Stimulated activated CD8-positive, alpha-beta memory T cell treated with anti-CD3 and anti-CD28 coated beads, Interleukin-15, amount 100 ng/mL, for 1 hour (primary cell): ENCODE measurements at places on chromosomes 4 and X.

GRCh38 chrX:586351-586750 is 44.2 kb upstream of the SHOX start:
- no peak for DNase-seq

GRCh38 chr4:16659079-16659478 is 239.4 kb downstream of the LDB2 start:
- no peak for DNase-seq

DNA sequence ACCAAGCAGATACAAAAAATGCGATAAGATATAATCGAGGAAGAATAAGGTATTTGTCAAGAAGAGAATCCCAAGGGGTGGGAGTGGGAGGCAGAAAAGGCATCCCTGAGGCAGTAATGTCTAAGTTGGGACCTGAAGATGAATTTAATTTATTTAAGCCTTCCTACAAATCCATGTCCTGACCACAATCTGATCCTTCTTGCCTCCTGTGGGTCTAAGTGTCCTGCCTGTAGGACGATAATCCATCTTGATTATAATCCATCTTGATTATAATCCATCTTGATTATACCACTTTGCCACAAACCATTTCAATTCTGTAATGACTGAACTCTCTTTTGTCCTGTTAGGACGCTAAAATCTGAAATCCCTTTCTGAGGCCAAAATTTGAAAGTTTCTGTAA is 130.2 kb downstream of the COL25A1 start:
- no peak for DNase-seq

DNA sequence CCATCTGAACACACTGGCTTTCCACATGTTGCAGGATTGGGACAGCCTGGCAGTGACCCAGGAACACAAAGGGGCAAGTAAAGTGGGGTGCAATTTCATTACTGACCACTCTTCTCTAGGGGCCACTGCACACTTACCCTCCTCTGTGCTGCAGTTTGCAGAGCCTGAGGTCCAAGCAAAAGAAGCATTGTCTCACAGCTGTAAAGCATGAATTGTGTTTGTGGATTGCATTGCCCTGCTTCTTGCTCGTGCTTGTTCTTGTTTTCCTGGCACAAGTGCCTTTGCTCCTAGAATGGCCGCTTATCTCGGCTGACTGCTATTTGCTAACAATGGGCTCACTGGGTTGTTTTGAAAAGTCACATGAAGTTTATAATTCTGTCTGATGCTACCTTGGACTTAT is 209.1 kb upstream of the JADE1 start:
- DNase-seq = no peak

- DNase-seq = no peak
These were observed 34.3 kb downstream of the NYX start for GRCh38 chrX:41481264-41482109.

DNA sequence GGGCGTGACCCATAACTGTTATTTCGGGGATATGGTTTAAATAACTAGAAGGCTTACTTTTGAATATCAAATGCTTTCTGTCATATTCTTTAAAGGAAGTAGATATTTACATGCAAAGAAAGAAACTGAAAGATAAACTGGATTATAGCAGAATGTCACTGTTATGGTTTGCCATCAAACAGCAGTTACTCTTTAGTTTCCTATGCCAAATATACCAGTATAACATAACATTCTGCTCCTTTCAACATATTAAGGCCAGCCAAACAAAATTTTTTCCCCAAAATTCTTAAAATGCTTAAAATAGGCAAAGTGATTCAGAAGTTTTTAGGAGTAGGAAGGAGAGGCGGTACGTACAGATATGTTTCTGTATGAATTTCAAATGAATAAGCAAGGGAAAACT is 27.0 kb downstream of the KDM6A start:
- DNase-seq = no peak

GRCh38 chrX:49610718-49611310 is 12.0 kb downstream of the GAGE1 start:
- no peak for DNase-seq

- DNase-seq = no peak
These were observed 76.2 kb downstream of the CLDN34 start for GRCh38 chrX:10043386-10043785.

DNA sequence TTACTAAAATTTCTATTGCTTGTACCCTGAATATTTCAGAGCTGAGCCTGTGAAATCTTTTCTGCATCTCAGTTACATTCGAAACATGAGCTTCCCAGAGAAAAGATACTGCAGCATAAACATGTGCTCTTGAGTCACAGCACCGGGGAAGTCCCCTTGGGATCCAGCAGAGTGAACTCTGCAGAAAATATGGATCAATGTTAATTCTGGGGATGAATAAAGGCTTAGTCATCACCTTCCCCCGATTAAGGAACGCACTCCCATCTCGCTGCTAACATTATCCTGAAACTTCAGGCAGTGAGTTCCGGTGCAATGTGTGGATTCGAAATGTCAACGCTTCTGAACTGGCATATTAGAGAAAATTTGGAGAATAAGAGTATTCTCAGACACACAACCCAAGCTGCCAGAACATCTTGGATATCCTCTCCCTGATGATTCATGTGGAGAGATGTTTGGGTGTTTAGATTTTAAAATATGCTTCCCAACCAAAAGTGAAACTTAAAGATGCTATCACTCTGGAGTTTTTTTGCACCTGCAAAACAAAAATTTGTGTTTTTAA is 90.8 kb downstream of the IRF2 start:
- DNase-seq = no peak

GRCh38 chr4:82746705-82747574 is 51.7 kb downstream of the SCD5 start:
- DNase-seq = no peak

GRCh38 chr4:88937081-88937480 is 119.9 kb downstream of the FAM13A start:
- DNase-seq = no peak

DNA sequence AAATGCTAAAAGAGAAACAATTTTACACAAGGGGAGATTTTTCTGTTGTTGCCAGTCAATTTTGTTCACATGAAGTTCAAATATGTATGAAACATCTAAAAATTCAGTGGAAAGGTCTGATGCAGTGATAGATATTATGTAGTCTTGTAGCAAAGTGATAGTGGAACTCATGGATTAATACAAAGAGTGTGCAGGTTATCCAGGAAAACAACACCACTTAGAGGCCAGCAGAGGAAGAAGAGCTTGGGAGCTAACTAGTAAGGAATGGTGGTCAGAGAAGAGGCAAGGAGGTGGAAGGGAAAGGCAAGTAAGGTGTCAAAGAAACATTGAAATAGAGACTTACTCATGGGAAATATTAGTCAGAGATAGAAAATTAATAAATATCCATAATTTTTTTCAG is 395.6 kb downstream of the MAPK10 start:
- DNase-seq = no peak

GRCh38 chr4:106486533-106486932 is 118.0 kb upstream of the GIMD1 start:
- no peak for DNase-seq

- no peak for DNase-seq
These were observed 63.4 kb downstream of the DCAF12L1 start for GRCh38 chrX:126489116-126489695.

DNA sequence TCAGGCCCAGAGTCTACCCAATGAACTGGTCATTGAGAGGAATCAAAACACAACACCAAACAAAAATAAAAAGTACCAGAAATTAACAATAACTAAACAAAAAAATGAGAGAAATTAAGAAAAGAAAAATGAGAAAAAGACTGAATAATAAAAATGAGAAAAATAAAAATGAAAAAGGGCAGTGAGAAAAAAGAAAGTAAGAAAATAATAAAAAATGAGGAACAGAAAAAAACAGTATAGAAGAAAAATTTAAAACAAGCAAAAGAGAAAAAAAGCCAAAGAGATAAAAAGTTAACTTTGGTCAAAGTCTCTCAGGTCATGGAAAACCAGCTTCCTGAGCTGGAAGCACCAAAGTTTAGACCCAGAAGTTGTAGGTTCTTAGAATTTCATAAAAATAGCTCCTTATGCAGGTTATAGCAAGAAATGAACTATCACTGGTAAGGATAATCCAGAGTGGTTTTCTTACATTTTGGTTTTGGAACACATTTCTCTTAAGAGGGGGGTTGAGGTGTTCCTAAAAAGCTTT is 51.0 kb upstream of the WDR17 start:
- DNase-seq = no peak

DNA sequence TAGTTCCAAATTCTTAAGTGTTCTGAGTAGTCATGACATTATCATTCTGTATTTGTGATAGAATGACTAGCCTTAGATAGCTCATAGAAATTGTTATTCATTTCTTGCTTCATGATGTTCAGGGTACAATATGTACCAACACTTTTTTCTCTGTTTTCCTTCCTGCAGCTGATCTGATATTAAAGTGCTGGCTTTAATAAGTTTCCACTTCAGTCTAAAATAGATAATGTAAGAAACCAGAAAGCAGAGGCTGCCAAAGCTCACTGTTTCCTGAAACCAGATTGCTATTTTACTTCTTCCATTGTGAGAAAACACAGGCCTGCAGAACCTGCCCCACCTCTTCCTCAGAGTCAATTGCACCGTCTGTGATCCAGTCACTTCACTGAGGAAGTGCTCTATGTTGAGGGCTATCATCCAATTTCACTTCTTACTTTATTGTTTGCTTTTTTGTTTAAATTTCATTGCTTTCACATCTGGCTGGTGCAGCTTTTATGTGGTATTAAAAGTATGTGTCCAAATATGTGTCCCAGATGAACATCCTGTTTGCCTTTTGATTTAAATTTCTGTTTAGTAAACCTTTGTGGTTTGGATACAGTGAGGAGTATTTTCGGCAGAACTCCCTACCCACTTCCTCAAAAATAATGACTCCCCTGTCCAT is 652.1 kb downstream of the ANKRD50 start:
- no peak for DNase-seq

DNA sequence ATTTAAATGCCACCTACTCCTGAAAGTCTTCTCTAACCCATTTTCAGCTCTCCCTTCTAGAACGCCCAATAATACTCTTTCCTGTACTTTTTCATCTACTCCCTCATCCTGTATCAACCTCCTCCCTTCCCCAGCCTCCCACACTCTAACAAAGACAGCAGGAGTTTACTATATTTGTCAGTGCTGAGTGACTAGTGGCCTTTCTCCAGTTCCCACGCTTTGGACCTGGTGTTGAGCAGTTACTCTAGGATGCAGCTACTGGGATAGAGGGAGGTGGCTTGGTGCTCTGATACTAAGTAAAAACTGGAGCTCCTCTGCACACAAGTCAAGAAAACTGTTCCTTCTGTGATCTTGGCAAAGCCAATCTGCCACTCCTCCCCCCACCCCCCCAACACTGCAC is 36.1 kb upstream of the KLHL13 start:
- no peak for DNase-seq

- no peak for DNase-seq
These were observed 69.6 kb upstream of the C4orf50 start for GRCh38 chr4:6087669-6088341.

- DNase-seq = no peak
These were observed 67.8 kb upstream of the ETNPPL start for GRCh38 chr4:108830509-108831244.

DNA sequence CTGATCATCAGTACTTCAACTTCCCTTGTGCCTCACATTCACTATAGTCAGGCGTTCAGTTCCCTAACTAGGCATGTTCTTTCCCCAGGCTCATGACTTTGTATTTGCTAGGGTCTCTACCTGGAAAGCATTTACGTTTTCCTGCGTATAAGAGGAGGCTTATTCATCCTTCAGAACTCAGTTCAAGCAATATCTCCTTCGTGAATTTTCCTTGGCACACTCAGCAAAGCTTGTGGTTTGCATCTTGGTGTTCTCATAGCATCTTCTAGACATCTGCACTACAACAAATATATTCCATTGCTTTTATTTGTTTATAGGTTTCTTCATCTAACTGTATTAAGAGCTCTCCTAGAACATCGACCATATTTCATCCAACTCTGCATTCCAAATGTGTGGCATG is 2.6 kb downstream of the CXCL6 start:
- no peak for DNase-seq

- DNase-seq = no peak
These were observed 22.1 kb downstream of the YIPF7 start for GRCh38 chr4:44629280-44629866.

DNA sequence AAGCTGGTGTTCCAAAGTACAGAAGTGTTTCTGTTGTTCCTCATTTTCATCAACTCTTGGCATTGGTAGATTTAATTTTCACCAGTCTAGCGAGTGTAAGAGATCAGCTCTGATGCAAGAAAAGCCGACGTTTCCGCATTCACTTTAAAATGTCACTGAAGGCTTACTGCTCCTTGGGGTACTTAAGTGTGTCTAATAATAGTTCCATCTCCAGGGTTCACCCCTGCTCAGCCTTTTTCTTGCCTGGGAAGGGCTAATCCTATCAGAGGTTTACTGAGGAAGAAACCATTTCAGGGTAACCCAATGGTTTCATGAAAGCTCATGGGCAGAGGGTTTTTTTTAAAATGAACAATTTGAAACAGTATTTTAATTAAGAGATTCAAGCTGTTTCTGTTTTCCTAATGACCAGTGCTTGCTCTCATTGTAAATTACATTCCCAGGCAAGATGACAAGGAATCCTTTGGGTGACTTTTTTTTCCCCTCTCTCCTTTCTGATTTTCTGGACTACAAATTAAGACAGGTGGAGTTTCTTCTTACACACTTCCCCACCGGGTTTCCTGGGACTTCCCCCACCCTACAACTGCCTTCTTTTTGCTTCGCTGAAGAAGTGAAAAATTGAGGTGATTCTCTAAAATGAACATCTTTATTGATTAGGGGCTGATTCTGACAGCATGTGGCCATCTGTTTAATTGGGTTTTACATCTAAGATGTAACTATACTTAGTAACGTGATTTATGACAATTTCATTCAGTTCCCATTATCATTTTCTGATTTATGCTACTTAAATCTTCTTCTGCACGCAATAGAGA is 78.7 kb upstream of the CBLL2 start:
- DNase-seq = no peak

DNA sequence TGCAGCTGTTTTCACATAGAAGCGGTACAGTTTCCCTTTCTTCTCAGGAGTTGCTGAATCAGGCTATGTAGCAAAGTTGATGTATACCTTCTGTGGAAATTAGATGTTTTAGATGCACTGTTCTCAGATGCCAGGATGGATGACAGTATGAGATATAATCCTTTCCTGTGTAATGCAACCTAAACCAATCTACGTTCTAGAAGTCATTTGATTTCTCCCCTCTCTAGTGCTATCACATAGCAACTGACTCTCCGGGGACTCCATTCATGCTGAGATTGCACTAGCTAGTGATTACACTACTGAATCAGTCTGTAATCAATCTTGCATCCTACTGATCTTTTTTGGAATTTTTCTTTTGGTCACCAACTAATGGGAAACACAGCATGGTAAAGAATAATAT is 1881.7 kb downstream of the PCDH7 start:
- no peak for DNase-seq

- no peak for DNase-seq
These were observed 1.2 kb downstream of the SLAIN2 start for GRCh38 chr4:48342606-48342880.

GRCh38 chr4:92120810-92121498 is 182.8 kb upstream of the GRID2 start:
- DNase-seq = no peak

DNA sequence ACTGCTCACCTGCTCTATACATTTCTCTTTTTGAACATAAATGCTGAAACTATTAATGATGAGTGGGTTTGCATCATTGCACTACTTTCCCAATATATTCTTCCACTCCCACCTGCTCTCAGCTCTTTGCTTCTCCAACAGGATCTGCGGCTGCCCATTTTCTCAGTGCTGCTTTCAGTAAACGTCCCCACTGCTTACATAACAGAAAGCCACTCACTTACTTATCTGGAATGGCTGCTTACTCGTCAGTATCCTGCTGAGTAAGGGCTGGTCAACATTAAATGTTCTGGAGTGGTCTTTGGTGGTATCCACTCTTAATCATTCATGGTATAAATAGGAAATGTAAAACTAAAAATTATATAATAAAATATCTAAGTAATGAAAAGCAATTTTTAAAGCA is 112.8 kb upstream of the HPF1 start:
- no peak for DNase-seq

GRCh38 chr4:110681381-110681780 is 58.5 kb upstream of the PITX2 start:
- no peak for DNase-seq
